ENCODE measurements at places on chromosomes 4 and X.

- DNase-seq, result no peak
These were observed 1.5 kb upstream of the TACR3 start for GRCh38 chr4:103721251-103721650.

DNA sequence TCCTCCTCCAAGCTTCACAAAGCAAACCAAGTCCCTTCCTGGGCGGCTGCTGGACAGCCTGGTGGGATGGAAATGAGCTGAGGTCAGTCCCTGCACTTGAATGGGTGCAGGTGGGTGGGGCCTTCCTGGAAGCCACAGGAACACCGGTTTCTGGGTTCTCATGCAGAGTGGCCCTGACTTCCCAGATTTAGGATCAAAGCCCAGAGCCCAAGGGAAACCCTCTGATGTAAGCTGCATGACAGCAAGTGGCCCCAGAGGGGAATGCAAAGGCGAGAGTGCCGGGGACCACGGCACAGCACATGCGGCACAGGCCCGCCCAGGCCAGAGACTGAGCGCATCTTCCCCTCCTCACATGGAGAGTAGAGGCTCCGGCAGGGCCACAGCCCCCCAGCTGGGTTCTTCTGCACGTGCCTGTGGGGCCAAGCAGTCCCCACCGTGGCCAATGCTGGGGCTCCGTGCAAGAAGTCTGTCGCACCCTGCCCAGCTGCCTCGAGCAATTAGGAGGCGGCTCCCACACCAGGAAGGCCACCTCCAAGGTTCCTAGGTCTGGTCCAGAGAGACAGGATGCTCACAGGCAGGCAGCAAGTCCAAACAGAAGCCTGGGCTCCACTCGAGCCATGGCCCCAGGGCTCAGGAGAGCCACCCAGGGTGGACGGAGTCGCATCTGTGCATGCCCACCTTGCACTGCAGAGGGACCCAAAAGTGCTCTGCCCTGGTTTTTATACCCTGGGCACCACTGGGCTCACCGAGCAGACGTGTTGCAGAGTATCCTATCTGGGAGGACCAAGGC, 83.0 kb downstream of the HTRA3 start:
- no peak for DNase-seq

- no peak for DNase-seq
These were observed 131.2 kb upstream of the SPRY1 start for GRCh38 chr4:123265443-123265842.

- no peak for DNase-seq
These were observed 1.0 kb downstream of the CHRDL1 start for GRCh38 chrX:110794601-110795000.

DNA sequence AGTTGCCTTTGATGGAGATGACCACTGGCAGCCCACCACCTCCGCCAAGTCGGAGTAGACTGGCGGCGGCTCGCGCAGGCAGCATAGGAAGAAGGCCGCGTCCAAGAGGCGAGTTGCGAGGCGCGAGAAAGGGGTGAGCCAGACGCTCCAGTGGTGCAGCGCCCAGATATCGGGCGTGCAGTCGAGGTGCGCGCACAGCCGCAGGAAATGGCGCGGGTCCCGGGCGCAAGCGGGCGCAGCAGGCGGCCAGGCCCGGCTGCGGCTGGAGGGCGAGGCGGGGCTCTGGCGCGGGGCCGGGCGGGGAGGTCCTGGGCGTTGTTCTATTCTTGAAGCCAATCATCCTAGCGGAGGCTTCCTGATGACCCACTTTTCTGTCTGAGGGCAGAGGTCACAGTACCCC, 13.2 kb upstream of the PGRMC1 start:
- no peak for DNase-seq

- no peak for DNase-seq
These were observed 21.3 kb upstream of the ADRA2C start for GRCh38 chr4:3744901-3745300.

GRCh38 chr4:93828332-93828994, at the start of gene ATOH1:
ATOH1 (plus strand) TSS chr4:93828753; CDS start chr4:93828927, 174 bp downstream.
- DNase-seq, result no peak

DNA sequence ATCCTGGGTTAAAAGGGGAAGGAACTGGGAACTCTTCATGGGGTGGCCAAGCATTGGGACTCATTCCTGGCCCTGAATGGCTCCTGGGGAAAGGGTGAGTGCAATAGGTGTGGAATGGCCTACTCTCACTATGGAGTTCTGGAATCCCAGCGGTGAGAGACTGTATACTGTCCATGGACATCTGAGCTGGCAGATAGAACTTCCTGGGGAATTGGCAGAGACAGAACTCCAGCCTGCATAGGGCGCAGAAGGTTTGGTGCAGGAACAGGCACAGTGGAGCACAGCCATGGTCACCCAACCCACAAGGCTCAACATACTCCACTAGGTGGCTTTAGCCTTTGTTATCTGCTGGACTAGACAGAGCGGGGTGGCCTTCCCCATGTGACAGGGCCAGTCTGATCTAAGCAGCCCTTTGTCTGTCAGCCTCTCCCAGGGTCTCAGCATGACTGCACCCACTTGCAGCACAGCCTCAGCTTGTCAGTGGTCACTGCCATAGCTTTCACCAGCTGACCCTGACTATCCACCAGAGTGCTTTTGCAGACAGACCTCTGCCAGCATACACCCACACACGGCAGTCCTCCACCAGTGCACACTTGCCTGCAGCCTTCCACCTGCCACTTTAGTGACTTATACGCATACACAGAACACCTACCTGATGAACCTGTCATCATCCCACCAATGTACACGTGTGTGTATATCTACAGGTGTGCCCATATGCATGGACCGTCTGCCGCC, 48.4 kb downstream of the TECRL start:
- no peak for DNase-seq

DNA sequence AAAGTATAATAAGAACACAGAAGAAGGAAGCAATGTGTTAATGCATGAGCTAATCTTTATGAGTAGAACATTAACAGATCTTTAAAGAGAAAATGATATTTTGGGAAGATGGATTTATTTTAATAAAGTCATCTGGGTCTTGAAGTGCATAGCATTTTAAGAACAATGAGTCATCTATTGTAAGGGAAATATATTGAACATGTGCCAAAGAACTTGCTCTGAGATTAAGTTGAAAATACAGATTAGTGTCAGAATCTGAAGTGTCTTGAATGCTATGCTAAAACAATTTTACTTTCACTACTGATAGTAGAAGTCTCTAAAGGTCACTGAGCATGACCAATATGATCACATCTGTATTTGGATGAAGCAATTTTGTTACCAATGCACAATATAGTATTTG, 776.7 kb upstream of the GRID2 start:
- no peak for DNase-seq

DNA sequence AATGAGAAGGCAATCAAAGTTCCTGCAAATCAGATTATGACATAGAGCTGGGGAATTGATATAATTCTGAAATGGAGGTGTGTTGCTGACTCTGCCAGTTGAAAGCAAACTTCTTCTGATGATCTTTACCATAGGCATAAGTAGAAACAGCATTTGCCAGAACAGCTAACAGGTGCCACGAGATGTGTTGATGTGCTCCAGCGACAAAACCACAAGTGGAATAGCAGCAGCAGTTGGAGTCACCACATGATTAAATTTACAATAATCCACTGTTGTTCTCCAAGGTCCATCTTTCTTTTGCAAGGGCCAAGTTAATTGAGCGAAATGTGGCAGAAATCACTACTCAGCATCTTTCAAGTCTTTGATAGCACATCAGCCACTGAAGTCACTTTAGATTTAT, 3.7 kb upstream of the OSTC start:
- no peak for DNase-seq

DNA sequence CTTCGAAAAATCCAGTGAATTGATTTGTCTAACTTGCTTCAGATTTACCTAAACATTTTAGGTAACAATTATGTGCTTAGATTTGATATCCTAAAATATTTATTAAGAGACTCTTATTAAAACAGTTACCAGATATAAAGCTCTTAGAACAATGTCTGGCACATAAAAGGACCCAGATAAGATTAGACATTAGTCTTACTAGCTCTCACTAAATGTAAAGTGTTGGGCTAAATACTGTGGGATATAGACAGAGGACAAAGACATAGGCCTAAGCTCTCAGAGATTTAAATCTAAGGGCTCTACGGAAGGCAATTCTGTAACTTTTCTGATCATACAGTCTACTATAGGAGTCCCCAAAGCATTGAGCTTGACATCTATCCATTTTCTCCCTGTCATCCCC, 94.4 kb upstream of the TRPC3 start:
- no peak for DNase-seq

DNA sequence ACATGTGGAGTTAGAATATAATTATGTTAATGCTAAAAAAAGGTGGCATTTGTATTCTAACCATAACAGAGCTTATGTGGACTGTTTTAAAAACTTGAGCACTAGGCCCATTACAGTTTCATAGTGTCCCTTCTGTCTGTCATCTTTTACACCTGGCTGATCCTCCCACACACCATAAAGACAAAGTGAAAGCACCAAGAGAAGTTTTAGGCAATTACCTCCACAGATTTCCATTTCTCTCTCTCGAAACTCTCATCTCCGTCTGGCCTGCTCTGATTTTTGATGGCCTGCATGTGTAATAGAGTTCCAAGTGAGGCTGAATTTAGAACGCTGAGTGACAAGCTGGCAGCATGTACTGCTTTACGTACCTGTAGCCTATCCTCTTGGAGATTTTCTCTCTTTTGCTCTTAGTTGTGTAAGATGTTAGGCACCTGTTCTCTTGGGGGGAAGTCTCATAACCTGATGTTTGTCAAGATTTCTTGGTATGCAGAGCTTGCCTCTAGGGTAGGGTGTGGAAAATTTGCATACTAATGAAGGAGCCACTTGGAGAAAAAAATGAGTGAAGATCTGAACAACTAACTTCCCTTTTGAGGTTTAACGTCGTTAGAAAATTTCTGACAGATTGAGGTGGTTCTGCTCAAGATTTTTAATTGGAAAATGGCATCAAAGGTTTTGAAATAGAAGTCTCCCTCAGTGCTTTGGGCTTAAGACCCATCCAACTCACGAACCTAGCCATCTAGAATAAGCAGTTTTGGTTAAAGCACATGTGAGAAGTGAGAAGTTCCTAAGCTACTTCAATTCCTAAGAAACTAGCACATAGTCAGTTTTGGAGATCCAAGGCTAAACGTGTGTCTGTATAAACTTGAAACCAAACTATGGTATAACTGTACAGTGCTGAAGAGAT, 57.6 kb upstream of the RAP1GDS1 start:
- DNase-seq, result no peak

DNA sequence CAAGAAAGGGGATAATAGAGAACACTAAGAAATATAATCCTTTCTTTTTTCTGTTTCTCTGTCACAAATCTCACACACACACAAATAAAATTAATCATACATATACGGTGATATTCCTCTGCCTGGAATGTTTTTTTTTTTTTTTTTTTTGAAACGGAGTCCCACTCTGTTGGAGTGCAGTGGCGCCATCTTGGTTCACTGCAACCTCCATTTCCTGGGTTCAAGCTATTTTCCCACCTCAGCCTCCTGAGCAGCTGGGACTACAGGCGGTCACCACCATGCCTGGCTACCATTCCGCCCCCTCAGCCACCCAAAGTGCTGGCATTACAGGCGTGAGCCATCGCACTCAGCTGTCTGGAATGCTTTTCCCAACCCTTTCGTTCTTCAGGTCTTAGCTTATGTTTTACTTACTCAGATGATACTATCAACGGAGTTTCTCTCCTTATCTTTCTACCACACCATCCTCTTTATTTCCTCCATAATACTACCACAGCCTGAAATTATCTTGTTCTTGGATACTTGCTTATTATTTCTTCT, 69.3 kb downstream of the ANKRD17 start:
- DNase-seq, result no peak

DNA sequence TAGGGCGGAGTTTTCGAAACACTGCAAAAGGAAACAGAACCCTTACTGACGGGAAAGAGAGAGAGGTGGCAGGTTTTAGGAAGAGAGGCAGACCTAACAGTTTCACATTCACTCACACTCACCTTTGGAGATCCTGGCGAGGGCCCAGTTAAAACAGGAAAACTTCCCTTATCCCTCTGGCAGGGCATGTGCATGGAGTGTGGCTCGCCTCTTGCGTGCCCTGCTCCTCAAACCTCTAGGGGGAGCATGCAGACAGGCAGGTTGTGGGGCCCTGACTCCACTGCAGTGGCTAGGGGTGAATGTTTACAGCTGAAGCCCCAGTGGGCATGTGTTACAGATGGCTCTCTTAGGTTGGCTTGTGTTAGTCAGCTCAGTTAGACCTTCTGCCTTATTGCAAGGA, 451.5 kb downstream of the UBE2NL start:
- DNase-seq, result no peak

GRCh38 chrX:82320569-82320968, 1118.7 kb downstream of the SH3BGRL start:
- no peak for DNase-seq

DNA sequence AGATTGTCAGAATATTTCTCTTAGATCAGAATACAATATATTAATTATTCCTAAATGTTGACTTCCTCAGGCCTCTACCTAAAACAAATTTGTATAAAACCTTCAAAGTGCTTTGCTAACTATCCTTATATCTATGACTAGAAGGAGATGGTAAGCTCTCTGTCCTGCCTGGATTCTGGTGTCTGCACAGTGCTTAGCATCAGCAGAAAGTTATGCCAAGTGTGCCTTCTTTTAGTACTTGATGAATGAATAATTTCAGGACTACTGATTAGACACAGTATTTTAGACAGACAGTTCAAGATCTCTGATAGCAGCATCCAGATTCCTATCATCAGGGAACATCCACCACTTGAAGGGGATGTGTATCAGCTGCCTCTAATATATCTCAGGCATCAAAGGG, 242.4 kb upstream of the TLL1 start:
- DNase-seq, result no peak

- DNase-seq, result no peak
These were observed 89.4 kb downstream of the FMR1NB start for GRCh38 chrX:148070504-148070877.

GRCh38 chr4:57668621-57669020, 558.4 kb upstream of the IGFBP7 start:
- DNase-seq, result no peak

- DNase-seq, result no peak
These were observed 330.5 kb upstream of the PRKX start for GRCh38 chrX:4043951-4044350.

All from stimulated activated CD8-positive, alpha-beta memory T cell treated with anti-CD3 and anti-CD28 coated beads, Interleukin-7, amount 100 ng/mL, for 48 hours (primary cell).